Cortex of kidney (tissue), 1 donor: ENCODE measurements at places on chromosomes 2 and 18.

DNA sequence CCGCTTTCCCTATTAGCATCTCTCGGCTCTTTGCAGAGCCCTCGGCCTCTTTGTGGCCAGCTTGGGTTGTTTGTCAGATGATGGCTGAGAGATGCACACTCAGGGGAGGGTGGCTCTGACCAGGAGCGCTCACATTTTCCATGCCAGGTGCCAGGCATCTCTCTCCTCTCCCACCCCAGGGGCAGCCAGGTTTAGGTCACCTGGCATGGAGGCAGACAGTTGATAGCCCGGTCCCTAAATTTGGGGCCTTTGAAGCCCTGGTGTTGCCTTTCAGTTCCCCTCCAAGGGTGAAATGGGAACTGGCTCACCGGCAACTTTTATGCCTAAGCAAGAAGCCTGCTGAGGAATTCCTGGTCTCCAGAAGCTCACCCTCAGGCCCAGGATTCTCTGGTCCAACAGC lies 19.1 kb downstream of the LBH start:
- no peak for DNase-seq

DNA sequence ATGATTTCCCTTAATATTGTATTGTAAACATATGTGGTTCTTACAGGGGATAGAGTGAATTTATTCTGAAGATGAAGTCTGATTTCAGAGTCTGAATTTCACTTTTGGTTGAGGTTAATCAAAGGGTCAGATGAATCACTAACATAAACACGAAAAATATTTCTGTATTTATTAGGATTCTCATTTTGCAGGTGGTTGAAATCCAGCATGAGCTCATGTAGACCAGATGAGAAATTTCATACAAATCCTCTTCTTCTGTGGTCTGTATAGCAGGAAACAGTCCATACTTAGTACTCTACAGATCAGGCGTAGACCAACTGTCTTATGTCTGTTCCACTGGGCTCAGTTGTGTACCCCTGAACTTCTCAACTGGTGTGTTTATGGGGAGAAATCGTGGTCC lies 157.8 kb downstream of the BABAM2 start:
- DNase-seq: no peak

DNA sequence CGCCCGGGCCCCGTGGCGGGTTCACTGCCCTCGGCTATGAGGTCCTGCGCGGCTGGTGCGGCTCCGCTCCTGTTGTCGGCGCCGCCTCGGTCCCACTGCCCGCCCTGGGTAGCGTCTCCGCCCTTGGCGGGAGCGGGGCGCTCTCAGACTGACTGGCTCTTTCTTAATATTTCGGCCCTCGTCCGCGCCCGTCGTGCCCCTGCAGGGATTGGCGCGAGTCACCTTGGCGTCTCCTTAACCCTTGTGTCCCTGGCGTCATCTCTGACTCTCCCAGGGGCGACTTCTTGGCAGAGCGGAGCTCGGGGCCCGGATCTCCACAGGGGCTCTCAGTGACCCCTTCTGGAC lies 1.3 kb downstream of the PTMA start:
- DNase-seq: no peak

DNA sequence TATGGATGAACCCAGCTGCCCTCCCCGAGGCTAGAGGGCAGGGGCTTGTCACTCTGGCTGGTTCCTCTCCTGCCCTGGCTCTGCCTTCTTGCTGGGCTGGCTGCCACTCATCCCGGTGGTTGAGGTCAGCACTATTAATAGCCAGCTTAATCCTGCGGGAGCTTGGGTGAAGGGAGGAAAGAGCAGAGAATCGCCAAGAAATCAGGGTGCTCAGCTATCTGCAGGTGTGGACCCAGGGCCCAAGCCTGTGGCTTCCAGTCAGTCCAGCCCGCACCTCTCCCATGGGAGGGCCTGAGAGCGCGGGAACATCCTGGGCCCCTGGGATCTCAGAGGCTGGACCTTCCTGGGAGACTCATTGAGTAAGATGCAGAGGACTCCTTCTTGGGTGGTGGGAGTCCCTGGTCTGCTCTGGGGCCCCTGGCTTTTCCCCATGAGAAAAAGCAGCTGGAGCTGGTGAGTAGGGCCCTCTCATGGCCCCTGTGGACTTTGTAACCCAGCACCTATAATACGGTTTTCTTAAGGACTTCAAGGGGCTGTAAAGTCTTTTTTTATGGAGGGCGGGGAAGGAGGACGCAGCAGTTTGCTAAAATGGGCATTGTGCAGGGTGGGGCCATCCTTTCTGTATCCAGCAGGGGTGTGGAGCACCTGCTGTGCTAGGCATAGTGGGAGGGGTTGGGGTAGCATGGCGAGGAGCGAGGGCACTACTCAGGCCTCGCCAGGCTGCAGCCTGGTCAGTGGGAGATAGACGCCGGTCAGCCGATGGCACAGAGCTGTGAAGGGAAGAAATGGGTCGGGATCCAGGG lies 27.4 kb upstream of the CNNM3 start:
- DNase-seq: no peak

- DNase-seq: no peak
These were observed 707 bp downstream of the KRCC1 start for GRCh38 chr2:88054782-88055370.

DNA sequence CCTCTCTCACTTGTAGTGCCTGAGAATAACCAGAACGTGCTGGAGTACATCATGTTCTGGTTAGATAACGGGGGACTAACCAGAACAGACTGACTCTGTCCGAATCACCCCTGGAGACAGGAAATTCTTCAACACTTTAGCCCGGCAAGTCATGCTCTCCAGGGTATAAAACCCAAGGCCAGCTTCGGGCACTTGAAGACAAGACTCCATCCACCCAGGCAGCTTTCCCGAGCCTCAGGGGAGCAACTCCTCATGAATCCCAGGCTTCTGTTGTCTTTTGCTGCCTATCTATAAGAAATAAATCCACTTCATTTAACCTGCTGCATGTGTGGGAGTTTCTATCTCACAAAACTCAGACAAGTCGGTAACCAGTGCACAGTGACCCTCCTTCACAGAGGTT lies 99.6 kb downstream of the KCNF1 start:
- DNase-seq: no peak

DNA sequence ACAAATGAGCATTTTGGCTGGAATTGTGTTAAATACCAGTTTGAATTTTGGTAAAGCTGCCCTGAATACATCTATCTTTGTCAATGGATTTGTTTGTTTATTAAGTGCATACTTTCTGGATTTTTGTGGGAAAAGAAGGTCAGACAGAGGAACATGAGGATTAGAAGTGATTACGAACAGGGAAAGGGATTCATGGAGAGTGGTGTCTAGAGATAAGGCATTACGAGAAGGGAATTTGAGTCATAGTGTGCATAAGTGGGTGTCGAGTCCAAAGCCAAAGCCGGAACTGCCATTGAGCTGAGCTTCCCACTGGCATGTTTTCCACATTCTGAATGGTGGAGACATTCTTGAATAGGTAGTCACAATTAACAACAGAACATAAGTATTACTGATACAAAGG lies 68.9 kb upstream of the EFEMP1 start:
- DNase-seq: no peak

- no peak for DNase-seq
These were observed 227.7 kb upstream of the ZEB2 start for GRCh38 chr2:144747571-144747970.

DNA sequence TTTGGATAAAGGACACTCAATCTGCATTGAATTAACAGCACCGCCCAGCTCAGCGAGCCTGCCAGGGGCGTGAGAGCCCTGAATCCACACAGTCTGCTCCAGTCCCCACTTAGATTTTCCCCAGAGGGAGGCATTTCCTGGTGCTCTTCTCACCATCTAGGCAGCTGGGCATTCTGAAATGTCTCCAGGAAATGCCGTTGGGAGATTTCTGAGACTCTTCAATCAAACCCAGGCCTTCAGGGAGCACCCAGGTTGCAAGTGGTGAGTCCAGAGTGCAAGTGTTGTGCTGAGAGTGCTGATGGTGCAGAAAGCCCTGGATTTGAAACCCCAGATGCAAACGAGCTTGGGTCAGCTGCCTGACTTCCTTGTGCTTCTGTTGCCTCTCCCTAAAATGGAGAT lies 23.4 kb upstream of the TMEM37 start:
- DNase-seq: no peak

GRCh38 chr2:189515264-189515663 lies 65.3 kb downstream of the SLC40A1 start:
- DNase-seq: no peak

DNA sequence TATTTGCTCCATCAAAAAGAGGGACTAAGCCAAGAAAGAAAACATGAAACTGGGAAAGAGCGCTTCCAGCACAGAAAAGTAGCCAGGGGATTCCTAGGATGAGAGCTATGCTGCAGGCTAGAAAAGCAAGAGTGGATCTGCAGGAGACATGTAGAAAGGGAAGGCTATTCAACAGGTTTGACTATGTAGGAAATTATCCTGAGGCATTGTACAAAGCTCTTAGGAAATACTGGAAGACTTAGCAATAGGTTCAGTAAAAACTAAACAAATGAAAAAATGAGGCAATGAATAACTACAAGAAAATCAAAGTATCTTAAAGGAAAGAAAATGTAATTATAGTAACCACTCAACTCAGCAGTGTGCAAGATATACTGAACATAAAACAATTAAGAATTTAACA lies 229.5 kb upstream of the FBXO11 start:
- no peak for DNase-seq

DNA sequence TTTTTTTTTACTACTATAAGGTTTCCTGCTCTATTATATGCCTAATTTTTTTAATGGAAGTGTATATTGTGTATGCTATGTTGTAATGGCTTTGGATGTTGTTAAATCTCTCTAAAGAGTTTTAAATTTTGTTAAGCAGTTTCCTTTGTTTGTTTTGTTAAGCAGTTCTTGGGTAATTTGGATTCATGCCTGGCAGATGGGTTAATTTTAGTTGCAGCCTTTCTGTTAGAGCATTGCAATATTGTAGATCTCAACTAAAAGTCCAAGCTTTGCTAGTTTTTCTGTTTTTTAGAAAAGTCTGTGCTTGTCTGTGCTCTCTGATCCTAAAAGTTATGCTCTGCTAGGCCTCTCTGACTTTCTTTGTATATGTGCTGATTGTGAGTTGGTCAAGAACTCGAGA lies 1229.0 kb upstream of the NRXN1 start:
- DNase-seq: no peak

DNA sequence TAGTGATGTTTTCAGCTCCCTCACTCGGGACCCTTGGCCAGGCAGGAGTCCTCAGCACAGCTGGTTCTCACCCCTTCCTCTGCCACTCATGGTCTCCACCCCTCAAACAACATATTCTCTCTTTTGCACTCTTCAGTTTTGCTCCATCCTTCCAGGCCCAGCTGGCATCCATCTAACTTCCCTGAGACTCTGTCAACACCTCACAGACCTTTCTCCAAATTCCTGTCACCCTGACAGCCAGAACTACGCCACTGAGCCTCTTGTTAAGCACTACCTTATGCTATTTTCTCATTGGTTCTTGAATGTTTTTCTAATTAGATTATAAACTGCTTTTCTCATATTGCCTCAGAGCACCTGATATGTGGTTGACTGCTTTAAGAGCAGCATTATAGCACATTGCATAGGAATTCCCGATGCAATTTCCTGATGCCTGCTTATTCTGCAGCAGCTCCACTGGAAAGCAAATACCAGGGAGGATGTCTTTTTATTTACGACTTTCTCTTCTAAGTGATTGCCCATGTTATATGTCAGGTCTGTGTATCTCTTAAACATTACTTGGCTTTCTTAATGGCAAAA lies 12.4 kb upstream of the INO80C start:
- DNase-seq: no peak

DNA sequence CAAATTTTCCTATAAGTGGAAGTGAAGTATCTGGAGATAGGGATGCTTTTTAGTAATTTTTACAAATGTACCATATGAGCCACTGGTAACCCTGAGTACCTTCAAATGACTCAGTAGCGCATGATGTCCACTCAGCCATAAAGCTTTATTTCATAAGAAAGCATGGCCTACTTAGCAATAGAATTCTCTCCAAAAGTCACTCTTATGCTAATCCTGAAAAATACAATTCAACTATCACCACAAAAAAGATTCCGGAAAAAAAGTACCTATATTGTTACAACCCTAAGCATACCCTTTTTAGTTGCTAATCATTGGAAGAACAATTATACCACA lies 732.2 kb downstream of the SOCS6 start:
- DNase-seq: no peak

GRCh38 chr2:231397928-231398294 lies 2.4 kb downstream of the B3GNT7 start:
- DNase-seq: no peak

DNA sequence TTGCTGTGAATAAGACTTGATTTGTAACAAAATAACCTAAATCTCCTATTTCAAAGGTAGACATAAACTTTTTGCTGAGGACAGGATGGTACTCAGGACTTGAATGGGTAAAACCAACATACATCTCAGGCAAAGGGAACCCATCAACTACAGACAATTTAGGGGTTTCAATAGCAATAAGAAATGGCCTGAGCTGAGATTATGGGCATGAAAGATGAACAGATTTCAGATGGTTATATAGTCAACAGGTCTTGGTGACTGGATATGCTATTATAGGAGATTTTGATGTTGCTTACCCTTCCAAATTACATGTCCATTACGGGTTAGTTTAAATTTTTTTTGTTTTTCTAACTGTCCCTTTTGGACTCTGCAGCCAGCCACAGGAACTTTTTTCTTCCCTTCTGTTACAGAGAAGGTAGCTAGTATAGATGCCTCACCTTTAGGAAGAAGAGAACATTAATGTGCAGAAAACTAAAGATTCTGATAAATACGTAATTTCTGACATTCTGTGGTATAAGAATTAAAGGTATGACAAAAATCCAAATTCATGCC lies 4.6 kb downstream of the RPS27A start:
- DNase-seq: no peak

DNA sequence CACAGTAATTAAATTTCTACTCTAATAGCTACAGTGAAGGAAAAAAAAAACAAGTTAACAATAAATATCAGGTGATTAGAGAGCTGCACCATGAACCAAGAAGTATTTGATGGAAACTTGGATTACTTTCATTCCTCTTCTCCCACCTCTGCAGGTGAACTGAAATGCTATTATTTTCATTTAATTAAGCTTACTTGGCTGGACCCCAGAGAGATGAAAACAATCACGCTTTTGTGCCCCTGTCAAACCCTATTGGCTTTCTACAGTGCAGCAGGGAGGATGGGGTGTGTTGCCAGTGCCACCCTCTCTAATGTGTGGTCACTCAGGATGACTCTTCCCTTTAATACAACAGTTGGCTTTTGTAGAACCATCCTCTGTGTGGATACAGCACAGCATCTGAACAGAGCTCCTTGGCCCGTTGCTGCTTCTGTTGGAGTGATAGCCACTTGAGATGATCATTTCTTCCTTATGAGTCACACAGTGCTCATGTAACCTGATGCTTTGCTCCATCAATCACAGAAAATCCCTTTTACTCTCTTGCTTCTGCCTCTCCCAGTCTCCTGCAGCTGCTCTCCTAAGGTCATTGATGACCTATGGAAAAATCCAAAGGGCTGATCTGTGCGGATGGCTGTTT lies 5.5 kb upstream of the ARL4C start:
- DNase-seq: no peak

DNA sequence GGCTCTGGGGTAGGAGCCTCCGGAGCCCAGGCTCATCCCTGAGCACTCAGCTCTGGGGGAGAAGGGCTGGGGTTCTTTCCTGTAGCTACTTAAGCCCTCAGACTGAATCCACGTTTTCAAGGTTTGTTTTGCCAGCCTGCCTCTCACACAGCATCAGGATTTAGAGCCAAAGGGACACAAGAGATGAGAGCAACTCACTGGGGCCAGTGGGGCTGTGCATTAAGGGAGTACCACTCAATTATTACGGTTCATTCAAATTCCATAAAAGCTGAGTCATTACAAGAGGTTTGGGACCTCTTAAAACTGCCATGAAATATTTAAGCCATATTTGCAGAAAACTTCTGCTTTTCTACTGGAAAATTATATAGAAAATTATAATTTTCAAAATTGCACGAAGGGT lies 17.1 kb upstream of the SNED1 start:
- no peak for DNase-seq
